ENCODE measurements at places on chromosomes 13 and 19.

GRCh38 chr19:58203814-58204475 is 21.1 kb downstream of the ZNF274 start:
- DNase-seq: no peak

GRCh38 chr19:40469011-40469410 is 2.2 kb downstream of the SPTBN4 start:
- DNase-seq: no peak

DNA sequence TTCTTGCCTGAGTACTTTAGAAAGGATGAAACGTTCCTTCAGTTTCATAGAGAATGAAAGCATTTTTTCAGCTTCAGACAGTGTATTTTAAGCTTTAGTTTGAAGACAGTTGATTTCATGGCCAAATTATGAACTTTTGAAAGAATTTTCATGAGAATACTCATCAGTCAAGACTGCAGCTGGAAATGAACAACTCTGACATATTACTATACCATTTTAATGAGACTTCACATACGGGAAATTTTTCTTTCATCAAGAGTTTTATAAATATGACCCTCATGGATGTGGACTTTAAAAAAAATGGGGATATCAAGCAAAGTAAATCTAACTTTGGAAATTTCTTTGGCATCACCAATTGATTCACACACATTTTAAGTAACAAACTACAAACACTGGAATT is 6.4 kb downstream of the LATS2 start:
- DNase-seq: no peak

DNA sequence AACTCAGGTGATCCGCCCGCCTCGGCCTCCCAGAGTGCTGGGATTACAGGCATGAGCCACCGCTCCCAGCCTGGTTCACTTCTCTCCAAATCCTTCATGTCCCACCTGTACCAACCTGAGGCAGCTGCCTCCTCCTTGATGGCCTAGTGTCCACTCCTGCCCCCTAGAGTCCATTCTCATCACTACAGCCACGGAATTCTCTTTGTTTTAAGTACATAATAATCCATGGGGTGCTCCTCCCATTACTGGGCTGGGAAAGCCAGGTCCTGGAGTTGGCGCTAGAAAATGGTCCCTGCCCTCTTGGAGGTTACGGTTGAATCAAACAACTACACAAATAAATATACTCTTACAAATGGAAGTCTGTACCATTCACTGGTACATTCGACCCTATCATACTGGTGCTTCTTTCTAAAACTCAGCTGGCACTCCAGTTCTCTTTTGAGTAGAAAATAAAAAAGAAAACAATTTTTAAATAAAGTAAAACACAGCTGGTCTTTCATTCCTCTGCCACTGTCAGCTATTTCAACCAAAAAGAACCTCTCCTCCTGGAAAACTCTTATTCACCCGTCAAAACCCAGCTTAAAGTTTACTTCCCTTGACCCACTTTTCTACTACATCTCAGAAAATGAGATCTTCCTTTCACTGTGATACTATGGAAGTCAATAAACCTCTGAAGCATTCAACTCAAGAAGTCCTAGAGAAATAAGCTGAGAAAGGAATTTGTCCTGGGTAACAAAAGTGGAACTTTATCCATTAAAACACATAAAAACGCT is 22.4 kb upstream of the ARHGEF18 start:
- no peak for DNase-seq

- no peak for DNase-seq
Observed at GRCh38 chr19:3375221-3376090, 9.1 kb downstream of the NFIC start.

GRCh38 chr19:50659318-50660087 is 10.3 kb downstream of the C19orf81 start:
- DNase-seq: no peak
